ENCODE measurements at places on chromosomes 2 and 18. TPM values are rescaled to one million over a fixed set of nuclear protein-coding genes. Genes with fewer than 3 reads are reported as not detected.

- no peak for DNase-seq
Measured at GRCh38 chr18:63207835-63208234, 111.7 kb downstream of the BCL2 start.

DNA sequence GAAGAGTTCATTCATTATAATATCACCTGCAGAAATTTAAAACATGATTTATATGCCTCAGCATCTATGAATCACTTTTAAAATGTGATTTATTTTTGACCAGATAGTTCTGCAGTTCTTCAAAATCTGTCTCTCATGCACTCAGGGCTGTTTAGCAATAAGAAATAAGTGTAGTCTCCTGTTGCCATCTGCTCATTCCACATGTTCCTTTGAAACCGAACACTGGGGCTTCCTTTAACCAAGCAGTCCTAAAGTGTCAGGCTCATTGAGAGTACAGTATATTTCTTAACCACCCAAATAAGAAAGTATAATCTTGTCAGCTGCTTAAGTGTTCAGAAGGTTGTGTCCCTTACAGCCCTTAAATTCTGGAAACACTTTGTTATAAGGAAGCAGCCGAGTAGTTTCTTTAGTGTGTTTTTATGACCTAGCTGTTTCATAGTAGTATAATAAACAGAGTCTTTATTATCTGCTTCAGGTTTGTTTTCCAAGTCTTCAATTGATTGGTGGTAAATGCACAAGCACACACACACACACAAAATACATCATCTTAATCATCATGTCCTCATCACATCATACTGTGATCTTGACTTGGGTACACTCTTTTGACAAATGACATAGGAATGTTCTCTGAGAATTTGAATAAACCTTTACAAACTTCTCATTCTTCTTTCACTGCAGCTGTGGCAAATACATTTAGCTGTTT lies 10.4 kb downstream of the WDR7 start:
- DNase-seq = peak; percentile 44

GRCh38 chr2:74849228-74849892 lies 15.4 kb downstream of the HK2 start:
- DNase-seq = no peak

DNA sequence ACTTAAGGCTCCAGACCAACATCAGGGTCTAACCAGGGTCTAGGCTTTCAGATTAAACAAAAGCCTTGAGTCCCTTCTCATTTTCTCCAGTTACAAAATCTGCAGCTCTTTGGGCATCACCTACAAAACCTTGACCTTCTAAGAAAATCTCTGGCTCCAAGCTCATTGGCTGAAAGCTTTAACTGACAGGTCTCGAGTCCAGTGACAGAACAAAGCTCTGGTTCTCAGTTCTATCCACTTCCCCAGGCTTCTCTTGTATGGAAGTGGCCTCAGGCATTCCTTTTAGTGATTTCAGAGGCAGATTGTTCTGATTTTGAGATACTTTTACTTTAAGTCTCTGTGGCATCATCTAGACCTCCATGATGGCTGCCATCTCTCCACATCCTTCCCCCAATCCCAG lies 11.3 kb downstream of the SIX2 start:
- DNase-seq = no peak

- peak; percentile 40 for DNase-seq
Measured at GRCh38 chr2:236715077-236715476, 145.5 kb downstream of the ACKR3 start.

GRCh38 chr2:71551631-71551915 lies 98.2 kb downstream of the DYSF start:
- DNase-seq = no peak

DNA sequence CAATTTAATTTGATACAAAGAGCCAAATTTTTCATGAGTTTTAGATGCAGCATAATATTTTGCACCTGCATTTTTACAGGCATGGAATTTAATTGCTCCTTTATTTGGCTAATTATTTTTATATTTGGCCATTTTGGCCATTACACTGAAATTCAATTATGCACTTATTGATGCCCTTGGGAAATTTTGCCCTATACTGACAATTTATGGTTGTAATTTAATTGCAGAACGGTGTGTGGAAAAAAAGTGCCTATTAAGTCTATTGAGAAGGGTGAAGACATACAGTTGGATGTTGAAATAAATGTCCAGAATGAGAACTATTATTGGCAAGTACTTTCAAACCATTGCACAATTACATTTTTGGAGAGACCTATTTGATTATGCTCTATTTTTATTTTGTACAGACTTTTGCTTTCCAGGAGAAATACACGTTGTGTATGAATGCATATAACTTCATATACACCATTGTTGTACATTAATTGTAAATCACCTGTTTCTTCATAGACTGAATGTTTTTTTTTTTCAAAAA lies 1319.3 kb upstream of the CDH2 start:
- no peak for DNase-seq

GRCh38 chr18:78719821-78720220 lies 259.8 kb upstream of the SALL3 start:
- DNase-seq = no peak

- DNase-seq = peak; percentile 88
Measured at GRCh38 chr2:229679393-229680125, 34.8 kb downstream of the DNER start.

DNA sequence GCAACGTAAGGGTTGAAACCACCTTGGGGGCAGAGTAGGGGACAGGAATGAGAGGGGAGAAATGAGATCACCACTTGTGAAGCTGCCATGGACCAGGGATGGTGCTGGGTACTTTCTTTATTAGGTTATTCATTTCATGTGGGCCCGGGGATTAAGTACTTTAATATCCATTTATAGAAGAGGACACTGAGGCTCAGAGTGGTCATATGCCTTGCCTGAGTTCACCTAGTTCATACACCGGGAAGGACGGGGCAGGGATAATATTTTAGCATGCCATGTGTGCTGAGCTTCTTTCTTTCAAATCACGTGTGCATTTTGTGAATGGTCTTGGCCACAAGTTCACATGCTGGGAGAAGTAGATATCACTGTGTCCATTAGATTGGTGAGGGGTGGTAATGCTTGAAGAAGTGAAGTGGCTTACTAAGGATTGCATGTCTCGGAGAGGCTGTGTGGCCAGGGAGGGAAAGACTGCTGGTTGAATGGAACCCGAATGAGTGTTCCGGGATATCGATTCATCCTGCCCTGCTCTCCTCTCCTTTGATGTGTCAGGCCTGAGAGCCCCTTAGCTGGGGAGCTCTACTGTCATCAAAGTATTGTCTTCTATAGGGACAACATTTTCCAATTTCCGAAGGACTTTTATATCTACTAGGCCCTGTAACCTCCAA lies 187.1 kb downstream of the MYCN start:
- no peak for DNase-seq

DNA sequence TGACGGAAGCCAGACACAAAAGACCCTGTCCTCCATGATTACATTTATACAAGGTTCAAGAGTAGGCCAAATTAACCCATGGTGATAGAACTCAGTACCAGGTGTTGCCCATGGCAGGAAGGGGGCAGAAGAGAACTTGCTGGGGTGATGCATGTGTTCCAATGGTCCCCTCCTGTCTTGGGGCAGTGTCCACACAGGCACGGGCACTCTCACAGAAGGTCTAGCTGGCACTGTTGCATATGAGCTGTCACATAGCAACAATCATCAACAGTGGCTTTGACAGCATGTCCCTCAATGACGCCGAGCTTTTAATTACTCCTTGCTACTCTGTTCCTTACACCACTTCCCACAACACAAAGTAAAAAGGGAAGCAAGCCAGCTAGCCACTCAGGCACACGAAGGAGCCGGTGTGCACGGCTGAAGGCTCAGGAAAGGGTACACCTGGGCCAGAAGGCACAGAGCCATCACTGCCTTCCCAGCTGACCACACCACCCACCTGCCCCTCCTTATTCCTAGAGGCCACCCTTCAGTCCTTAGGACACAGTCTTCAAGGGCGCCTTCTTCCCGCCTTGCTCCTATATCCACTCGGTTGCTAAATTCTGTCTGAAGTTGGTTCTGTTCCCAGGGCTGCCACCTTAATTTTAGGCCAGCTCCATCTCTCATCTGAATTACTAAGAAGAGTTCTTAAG lies 28.9 kb downstream of the RPL31 start:
- DNase-seq = no peak

GRCh38 chr2:28643327-28643726 lies 108.3 kb upstream of the PPP1CB start:
- peak; percentile 74 for DNase-seq

GRCh38 chr2:110678457-110679336 lies 834 bp upstream of the BUB1 start:
- DNase-seq = no peak

GRCh38 chr2:8229546-8229986 lies 452.3 kb upstream of the ID2 start:
- peak; percentile 81 for DNase-seq

DNA sequence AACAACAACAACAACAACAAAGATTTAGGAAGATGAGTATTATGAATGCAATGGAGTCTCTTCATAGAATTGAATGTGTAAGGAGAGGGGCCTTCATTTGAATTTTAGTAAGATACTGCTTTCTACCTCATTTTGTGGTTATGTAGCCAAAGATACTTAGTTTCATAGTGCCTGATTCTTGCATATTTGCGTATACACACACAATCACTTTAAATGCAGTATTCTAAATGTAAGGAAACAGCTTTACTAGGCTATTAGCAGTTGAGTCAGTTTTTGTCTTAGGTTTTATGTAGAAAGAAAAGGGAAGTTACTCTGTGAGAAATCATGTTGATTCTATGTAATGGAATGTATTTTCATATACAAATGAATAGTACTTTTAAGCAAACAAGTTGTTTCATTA lies 80.5 kb downstream of the HAUS1 start:
- no peak for DNase-seq

GRCh38 chr2:110115291-110116032 lies at the start of gene MALL:
TSS of gene MALL (minus strand) at chr2:110115822. CDS start at chr2:110115792, 30 bp downstream.
- DNase-seq = peak; percentile 45

GRCh38 chr2:20447437-20448245 lies 767 bp downstream of the RHOB start:
- no peak for DNase-seq

GRCh38 chr2:59885541-59885940 lies 667.9 kb downstream of the BCL11A start:
- DNase-seq = no peak

DNA sequence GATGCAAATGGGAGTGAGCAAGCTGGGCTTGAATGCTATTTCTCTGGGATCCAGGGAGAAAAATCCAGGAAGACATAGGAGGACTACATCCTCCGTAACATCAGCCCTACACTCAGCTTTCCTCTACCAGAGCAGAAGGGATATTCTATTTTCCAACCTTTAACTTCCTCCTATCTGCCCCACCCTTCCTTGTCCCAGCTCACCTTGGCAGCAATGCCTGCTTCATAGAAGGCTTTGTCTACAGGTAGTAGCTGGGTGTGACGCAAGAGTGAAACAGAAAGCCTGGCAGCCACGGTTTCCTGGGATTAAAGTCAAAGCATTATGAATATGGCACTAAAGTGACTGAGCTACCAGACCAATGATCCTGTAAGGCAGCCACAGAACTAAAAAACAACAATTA lies 3.9 kb downstream of the KRTCAP3 start:
- DNase-seq = peak; percentile 41

- no peak for DNase-seq
Measured at GRCh38 chr18:5197461-5197860, 404 bp upstream of the AKAIN1 start.

GRCh38 chr2:1898461-1899395 lies 154.4 kb upstream of the PXDN start:
- DNase-seq = no peak

DNA sequence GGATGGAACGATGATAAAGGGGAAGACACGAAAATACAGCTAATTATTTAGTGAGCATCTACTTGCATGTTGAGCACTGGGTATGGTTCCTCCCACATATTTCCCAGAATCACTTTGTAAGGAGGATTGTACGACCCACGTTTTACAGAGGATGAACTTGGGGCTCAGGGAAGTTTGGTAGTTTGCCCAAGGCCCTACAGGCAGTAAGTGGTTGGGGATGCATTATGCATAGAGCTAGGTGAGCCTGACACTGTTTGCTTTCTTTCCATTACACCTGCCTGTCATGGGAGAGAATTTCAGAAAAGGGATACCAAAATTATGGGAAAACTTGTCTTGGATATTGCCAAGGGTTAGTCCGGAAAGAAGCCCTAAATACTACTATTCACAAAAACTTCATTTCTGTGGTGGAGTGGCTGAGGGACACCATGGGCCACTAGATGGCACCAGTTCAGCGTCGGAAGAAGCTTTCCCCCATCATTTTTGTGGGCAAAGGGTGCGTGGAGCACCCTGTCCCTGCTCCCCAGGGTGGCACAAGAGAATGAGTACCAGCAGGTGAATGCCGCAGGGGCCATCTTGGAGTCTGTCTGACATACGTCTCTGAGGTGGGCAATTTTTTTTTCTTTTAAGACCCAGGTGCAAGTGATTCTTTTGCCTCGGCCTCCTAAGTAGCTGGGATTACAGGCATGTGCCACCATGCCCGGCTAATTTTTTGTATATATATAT lies 23.5 kb upstream of the C18orf32 start:
- peak; percentile 31 for DNase-seq

GRCh38 chr18:71001597-71001996 lies 712.8 kb downstream of the SOCS6 start:
- no peak for DNase-seq

DNA sequence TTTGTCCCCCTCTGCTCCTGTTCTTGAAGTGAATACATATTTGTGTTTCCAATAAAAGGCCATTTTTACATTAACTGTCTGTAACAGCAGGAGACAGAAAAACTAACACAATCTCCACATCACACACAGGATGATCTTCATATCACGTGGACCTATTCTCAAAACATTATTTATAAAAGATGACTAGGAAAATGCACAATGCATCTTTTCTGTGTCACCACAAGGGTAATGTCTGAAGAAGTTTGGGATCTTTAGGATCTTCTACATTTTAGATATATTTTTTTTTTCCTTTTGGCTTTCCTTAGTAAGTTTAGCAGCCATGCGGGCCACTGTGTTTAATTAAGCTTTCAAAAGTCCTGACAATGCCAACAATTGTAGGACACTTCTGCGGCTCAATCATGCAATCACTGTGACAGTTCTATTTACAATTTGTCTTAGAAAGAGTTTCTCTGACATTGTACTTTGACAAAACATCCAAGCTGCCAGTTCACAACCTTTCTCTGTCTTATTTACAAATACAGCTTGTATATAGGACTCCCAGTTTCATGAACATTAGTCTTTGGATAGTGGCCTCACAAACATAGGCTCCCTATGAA lies 12.3 kb downstream of the BCL11A start:
- DNase-seq = no peak

The PPP1R1C gene
- 1.9 TPM for total RNA-seq

The VPS54 gene
- 31.8 TPM for total RNA-seq

The SOWAHC gene
- 20.7 TPM for total RNA-seq

The OSGEPL1 gene
- 7.3 TPM for total RNA-seq

The CPO gene
- total RNA-seq = not detected

The ALPI gene
- not detected for total RNA-seq

The IL1R2 gene
- total RNA-seq = 0.89 TPM

The KCNG2 gene
- not detected for total RNA-seq

The NOSTRIN gene
- 6.6 TPM for total RNA-seq

The BMP10 gene
- not detected for total RNA-seq

The SAG gene
- total RNA-seq = not detected

The ALLC gene
- total RNA-seq = not detected

The GPBAR1 gene
- total RNA-seq = 0.65 TPM

The NDC80 gene
- 13.7 TPM for total RNA-seq

The POTEI gene
- total RNA-seq = not detected
